Glomerular endothelial cell (primary cell): ENCODE measurements at places on chromosomes 5 and 9. TPM values are rescaled to one million over a fixed set of nuclear protein-coding genes. Genes with fewer than 3 reads are reported as not detected.

DNA sequence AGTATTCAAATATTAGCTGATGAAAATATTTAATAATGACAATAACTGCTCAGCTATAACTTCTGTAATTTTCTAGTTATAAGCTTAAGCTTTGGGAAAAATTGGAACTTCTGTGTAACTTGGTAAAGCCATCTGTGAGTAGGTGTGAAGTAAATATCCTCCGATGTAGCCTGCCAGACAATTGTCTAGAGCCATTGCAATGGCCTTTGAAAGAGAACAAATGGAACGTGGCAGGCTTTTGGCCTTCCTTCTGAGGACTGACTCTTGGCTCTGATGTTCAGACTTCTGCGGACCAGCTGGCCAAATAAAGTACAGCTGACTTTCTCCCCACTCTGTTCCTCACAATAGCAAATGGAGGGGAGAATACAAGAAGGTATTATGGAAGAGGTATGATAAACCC lies 203.4 kb upstream of the NMUR2 start:
- no peak for DNase-seq

DNA sequence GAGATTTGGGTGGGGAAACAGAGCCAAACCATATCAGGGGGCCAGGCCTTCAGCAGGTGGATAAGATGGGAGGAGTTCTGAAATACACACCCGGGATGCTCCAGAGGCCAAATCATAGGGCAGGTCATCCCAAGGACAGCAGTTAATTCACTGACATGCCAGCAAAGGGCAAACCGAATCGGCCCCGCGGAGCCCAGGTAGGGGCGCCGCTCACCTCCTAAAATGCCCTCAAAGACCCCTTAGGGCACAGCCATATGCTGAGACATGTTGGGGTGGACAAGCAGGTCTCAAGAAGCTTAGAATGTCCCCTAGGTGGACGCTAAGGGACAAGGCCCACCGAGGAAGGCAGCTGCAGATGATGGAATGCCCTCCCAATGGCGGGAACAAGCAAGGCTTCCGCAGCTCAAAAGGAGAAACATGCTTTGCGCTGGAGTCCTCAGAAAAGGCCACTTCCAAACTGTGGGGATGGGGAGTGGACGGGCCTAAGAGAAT lies 144.9 kb downstream of the ERCC6L2 start:
- no peak for DNase-seq

DNA sequence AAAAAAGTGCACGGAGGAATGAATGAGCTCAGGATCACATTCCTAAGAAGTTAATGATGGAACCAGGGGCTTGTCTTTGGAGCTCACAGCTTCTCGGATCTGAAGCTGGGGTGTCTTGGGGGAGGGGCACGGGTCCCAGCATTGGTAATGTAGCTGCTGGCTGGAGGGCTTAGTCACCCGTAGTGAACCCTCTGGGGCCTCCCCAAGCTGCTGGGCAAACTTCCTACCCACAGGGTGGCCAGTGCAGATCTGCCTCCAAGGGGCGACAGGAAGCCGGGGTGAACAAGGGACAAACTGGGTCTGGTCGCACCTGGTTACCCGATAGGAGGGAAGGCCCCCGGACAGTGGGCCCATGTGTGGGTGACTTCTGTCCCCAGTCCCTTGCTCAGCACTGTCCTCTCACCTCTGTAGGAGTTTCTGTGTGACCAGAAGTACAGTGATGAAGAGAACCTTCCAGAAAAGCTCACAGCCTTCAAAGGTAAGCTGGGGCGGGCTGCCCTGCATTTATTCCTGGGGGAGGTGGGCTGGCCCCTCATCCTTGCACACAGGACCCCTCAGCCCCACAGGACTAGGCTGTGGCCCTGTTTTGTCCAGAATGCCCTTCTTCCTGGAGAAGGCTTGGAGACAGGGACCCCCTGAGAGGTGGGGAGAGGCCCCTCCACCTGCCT lies 14.1 kb upstream of the NUP214 start:
- no peak for DNase-seq

The FOXE1 gene
- 0.06 and 0.97 TPM in 2 replicates for total RNA-seq

The OMD gene
- not detected in 2 replicates for total RNA-seq

DNA sequence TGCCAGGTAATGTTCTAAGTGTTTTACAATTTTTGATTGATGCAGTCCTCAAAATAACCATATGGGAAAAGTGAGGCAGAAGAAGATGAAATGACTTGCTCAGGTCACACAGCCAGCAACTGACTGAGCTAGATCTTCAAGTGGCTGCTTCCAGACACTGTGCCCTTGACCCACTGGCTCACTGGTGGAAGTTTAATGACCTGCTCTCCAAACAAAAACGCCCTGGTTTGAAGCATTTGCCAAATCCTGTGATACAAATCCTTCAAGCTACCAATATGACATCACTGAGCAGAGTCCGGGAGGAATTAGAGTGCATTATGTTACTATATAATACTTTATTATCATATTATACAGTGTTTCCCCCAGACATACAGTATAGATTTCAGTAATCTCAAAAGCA lies 459.4 kb downstream of the GADD45G start:
- DNase-seq, result no peak

The IRX1 gene
- total RNA-seq, result 0.06 TPM in 1 of 2 replicates, not detected in the other

- DNase-seq, result no peak
Observed at GRCh38 chr5:81749561-81750307, 1.2 kb downstream of the SSBP2 start.

- no peak for DNase-seq
Observed at GRCh38 chr9:97860451-97861147, 7.6 kb downstream of the FOXE1 start.

DNA sequence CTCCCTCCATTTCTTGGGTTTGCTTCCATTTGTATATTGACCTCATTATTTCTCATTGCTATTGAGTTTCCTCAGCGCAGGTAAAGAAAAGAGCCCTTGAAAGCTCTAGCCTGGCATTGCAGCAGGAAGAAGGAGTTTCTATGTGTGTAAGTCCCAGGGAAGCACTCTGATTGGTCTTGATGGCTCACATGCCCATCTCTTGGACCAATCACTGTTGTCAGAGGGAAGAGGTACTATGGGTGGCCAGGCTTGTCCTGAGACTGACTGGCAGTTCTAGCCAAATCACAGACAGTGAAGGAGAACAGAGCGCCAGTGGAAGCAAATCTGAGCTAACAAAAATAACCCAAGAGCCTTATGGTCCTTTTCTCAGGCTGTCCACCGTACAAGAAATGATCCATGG lies 219.0 kb downstream of the PAX5 start:
- no peak for DNase-seq

The FSD1L gene
- total RNA-seq, result 1.9 and 4.5 TPM in 2 replicates

The UNC13B gene
- total RNA-seq, result 32.3 and 38.9 TPM in 2 replicates

DNA sequence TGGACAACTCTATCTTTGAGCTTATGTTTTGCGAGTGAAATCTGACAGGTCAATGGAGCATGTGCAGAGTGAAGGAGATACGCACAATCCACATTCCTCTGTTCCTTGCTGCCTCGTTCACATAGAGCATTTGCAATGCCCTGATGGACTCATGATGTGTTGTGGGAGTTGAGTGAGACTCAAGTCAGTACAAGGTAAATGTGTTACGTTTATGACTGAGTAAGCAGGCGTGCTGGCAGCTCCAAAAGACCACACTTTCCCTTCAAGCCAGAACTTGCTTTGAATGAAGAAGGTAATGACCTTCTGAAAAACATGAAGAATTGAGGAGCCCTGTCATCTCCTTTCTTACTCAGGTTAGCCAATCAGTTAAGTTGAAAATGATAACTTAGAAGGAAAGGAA lies 477.8 kb downstream of the CTNND2 start:
- no peak for DNase-seq

The GCNT1 gene
- total RNA-seq, result 1.7 and 2.6 TPM in 2 replicates

The C7 gene
- total RNA-seq, result 0.12 TPM in 1 of 2 replicates, not detected in the other

The FST gene
- total RNA-seq, result 0.19 and 2.3 TPM in 2 replicates

- no peak for DNase-seq
Observed at GRCh38 chr9:2473681-2474080, 147.9 kb upstream of the VLDLR start.

DNA sequence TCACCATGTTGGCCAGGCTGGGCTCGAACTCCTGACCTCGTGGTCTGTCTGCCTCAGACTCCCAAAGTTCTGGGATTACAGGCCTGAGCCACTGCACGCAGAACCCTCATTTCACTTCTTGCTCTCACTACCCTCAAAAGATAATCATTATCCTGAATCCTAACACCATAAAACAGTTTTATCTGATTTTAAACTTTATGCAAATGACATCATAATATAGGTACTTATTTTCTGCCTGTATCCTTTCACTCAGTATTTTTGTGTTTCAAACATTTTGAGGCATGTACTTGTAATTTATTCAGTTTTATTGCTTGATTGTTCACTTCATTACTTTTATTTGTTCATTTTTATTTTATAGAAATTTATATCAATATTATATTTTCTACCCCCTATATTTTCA lies 719.2 kb upstream of the ARRDC3 start:
- no peak for DNase-seq

DNA sequence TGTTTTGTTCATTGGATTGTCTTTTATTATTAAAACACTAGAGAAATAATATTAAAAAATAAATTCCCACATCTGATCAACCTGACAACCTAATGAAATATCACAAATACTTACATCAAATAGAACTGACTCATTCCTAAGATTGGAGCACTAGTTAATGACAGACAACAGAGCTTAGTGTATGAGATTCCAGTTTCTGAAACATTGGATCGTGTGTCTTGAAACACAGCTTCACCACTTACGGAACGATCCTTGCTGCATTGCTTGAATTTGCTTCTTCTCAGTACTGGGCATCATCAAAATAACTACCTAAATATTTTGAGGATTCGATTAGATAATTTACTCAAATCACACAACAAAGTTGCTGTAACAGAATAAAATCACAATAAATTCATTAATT lies 667.2 kb upstream of the CDH18 start:
- DNase-seq, result no peak
